ENCODE measurements at places on chromosomes 1 and 21. TPM values are rescaled to one million over a fixed set of nuclear protein-coding genes. Genes with fewer than 3 reads are reported as not detected.

DNA sequence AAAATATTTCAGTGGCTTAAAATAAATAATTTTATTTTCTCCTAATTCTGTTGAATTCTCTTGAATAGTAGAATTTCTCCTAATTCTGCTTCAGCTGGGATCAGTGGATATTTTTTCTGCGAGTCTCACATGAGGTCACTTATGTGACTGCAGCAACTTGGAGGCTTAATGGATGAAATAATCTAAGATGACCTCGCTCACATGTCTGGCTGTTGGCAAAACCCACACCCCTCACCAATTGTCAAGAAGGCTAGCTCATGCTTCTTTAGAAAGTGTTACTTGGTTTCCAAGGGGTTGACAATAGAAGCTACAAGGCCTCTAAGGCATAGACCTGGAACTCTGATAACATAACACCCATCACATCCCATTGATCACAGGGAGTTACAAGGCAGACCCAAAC, 156.9 kb upstream of the DPYD start:
- no peak for DNase-seq

DNA sequence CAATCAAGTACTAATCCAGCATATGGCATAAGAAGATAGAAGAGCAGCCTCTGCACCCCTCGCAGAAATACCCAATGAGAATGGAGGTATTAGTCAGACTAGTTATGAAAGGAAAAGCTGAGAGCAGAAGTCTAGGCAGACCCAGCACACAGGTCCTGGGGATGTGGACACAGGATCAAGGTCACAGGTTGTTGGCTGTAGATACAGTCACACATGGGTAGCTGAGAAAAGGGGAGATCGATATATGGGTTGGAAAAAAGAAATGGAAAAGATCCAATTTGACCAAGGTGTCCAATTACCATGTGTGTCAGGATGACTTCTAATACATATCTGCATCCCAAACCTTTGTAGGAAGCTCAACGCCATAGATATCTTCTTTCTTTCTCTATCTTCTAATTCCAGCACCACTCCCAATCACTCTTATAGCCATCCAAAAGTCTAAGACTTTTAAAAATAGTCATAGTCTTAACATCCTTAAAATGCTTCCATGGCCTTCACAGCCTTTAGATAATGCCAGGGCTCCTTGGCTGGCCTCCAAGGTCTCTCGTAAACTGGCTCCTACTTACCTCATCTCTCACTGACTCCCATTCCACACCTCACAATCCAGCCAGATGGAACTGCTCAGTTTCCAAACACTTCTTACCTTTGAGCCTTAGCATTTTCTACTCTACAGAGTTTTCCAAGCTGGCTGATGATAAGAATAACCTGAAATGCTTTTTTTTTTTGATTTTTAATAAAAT, 8.3 kb upstream of the ZC3H11B start:
- DNase-seq, result no peak

- DNase-seq, result no peak
Observed at GRCh38 chr1:154607106-154607608, 829 bp downstream of the ADAR start.

GRCh38 chr1:89363196-89363595, 663 bp upstream of the GBP6 start:
- no peak for DNase-seq

DNA sequence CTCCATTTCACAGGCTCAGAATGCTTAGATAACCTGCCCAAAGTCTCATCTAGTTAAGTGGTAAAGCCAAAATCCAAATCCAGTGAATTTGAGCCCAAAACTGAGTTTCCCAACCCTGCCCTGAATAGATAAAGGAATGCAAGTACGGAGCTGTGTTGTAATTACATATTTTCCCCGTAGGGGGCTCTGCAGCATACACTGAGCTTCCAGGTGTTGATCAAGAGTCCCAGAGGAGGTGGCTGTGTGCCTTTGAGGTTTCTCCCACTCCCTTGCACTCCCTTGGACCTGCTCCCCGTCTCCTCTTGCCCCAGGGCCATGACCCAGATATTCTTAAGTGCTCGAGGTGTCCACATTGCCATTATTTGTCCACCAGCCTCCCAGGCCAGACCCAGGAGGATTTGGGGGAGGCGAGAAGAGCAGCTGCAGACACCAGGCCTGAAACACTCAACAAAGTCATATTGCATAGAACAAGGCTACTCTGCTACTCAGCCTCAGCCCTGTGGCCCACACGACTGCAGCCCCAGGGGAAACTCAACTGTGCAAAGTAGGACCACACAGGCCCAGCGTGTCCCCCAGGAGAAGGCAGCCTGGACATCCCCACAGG, 18.4 kb upstream of the LY9 start:
- peak; percentile 84 for DNase-seq

- DNase-seq, result peak; percentile 83
Observed at GRCh38 chr1:232880354-232880753, 70.1 kb upstream of the NTPCR start.

- DNase-seq, result peak; percentile 50
Observed at GRCh38 chr1:246151796-246152434, 355.2 kb downstream of the SMYD3 start.

DNA sequence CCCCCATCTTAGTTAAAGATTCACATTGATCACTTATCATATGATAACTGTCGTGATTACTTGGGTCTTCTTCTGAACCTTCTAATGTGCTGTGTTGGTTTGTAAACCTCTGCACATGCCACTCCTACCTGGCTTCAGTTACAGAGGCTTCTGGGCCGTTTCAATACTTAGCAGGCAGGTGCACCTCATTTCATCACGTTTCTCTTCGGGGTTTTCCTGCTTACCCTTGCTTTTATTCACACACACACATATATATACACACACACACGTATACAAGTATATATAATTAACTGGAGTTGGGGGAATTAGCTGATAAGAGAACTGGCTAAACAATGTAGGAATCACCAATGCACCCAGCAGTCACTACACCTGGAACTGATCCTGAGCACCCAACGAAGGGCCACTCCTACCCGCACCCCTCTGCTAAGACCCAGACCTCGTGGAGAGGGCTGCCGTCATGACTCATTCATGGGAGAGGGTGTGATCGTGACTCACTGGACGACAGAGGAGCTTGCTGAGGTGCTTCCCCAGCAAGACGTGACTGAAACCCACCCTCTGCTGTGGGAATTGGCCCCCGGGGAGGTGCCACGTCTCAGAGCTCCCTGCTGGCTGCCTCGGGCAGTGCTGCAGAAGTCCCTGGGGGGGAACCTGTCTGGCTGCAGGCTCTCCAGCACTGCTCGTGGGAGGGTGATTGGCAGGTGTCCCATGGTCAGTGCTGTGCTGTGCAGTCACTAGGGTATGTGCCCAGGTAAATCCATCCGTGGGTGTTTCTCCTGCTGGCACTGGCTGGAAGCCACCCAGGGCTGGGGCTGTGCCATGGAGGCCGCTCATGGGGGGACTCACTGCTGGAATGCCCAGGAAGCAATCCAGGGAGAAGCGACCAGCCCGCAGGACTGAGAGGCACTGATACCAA, 166.6 kb downstream of the DYRK1A start:
- DNase-seq, result no peak

DNA sequence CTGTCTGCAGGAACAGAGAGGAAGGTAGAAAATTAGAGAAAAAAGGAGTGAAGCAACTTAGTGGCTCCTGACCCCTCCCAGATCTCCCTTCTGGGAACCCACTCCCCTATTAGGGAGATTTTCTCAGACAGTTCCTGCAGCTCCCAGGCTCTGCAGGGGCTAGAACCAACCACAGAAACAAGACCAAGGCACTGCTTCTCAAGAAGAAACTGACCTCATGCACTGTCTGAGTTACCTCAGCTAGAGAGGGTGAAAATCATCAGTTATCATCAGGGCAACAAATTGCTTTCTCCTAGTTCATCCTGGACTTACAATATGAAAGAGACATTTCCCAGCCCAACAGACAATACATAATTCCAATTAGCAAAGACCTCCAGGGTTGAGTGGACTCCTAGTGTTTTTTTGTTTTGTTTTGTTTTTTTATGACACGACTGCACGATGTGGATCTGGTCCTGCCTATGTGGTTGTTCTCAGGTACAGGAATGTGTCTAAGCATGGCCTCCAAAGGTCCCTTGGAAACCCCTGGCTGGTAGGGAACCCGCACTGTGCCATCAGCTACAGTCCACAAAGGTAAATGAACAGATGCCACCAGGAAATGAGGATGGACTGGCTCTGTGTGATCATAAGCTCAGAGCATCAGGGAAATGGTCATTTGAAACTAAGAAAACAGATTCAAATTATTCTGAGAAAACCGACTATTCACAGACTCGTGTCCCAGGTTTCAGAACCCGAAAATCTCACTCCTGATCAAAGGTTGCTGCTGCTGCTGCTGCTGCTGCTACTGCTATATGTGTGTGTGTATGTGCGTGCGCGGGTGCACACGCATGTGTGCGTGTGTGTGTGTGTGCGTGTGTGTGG, 65.3 kb downstream of the LAMC2 start:
- DNase-seq, result no peak

DNA sequence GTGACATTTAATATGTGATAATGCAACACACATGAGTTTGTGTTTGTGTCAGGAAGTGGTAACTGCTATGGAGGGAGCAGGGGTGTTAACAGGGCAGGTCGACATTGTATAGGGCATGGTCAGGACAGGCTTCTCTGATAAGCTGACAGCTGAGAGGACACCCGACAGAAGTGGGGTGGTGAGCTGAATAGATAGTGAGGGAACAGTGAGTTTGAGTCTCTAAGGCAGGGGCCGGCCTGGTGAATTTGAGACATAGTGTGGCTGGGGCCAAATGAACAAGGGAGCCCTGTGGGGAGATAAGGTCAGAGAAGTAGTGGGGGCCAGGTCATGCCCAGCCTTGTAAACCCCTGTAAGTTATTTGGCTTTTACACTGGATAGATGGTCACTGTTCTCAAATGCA, 217.4 kb upstream of the KIAA0040 start:
- DNase-seq, result no peak

GRCh38 chr21:38806153-38806941, 618 bp downstream of the ETS2 start:
- DNase-seq, result peak; percentile 54

DNA sequence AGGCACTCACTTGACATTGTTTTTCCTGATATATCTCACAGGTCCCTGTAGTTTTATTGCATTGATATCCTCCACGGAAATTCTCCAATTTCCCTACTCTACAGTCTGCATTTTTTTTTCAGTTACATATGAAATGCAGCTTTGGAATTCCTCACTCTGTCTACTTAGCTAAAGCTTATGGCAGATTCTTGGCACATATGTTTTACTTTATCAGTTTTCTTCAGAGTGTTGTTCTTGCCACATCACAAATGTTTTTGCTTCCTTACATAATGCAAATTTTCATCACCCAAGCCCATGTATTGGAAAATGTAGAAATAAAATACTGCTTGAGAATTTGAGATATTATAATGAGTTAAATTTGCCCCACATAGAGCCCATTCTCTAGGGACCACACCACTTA, 1895.1 kb downstream of the MRPL39 start:
- no peak for DNase-seq

GRCh38 chr1:18632218-18632588, 1.6 kb downstream of the PAX7 start:
- peak; percentile 70 for DNase-seq

GRCh38 chr1:154453574-154454352, 48.3 kb upstream of the TDRD10 start:
- no peak for DNase-seq

- no peak for DNase-seq
Observed at GRCh38 chr1:10045480-10046355, 13.0 kb downstream of the UBE4B start.

- no peak for DNase-seq
Observed at GRCh38 chr1:215273838-215274516, 191.4 kb downstream of the KCNK2 start.

DNA sequence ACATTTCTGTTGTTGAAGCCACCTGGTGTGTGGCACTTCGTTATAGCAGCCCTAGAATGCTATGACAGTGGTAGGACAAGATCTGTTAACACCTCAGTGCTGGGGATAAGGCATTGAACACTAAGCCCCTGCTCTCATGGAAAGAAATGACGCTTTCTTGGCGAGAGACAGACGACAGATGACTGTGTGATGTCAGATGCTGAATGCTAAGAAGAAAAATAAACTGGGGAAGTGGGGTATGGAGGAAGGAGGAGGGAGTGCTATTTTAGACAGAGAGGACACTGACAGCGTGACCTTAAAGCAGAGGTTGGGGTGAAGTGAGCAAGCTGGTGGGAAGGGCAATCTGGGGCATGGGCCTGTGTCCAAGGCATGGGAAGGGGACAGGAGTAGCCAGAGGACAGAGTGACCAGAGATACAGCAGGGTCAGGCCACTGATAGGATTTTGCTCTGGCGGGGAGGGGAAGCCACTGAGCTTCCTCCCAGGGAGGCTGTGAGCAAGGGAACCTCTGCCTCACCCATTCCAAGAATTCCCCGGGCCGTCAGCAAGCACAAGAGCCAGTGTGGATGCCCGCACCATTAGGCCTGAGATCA, 15.2 kb downstream of the DOP1B start:
- DNase-seq, result no peak

DNA sequence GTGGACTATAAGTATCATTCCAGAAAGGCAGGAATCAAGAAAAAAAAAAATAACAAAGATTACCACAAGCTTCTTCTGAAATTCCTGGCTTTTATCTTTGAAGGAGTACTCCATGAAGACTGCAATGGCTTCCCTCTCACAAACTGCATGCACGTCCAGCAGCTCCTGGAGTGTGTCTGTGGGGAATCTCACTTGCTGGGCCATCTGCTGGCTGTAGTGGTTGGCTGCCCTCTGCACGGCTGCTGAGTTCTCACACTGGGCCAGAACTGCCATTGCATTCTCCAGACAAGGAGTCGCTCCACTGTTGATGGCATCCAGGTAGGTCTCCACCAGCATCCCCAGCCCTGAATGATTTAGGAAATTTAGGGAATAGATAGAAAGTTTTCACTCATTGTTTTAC, 23.3 kb upstream of the GBP2 start:
- peak; percentile 52 for DNase-seq

GRCh38 chr1:64798872-64799271, 54.0 kb downstream of the RAVER2 start:
- DNase-seq, result no peak

SH2D1B gene
- total RNA-seq, result not detected

LENEP gene
- total RNA-seq, result 1.5 TPM

COL8A2 gene
- 5.0 TPM for total RNA-seq

COL11A1 gene
- total RNA-seq, result 19.2 TPM

SLC5A9 gene
- total RNA-seq, result 0.10 TPM

PADI1 gene
- 0.27 TPM for total RNA-seq

INSRR gene
- total RNA-seq, result not detected

SLC2A5 gene
- total RNA-seq, result 0.03 TPM

TCHHL1 gene
- total RNA-seq, result not detected
